Kidney tubule cell (primary cell): ENCODE measurements at places on chromosomes 1 and 21.

- DNase-seq: peak; percentile 25
These were observed 4.7 kb upstream of the RSPH1 start for GRCh38 chr21:42500736-42501135.

DNA sequence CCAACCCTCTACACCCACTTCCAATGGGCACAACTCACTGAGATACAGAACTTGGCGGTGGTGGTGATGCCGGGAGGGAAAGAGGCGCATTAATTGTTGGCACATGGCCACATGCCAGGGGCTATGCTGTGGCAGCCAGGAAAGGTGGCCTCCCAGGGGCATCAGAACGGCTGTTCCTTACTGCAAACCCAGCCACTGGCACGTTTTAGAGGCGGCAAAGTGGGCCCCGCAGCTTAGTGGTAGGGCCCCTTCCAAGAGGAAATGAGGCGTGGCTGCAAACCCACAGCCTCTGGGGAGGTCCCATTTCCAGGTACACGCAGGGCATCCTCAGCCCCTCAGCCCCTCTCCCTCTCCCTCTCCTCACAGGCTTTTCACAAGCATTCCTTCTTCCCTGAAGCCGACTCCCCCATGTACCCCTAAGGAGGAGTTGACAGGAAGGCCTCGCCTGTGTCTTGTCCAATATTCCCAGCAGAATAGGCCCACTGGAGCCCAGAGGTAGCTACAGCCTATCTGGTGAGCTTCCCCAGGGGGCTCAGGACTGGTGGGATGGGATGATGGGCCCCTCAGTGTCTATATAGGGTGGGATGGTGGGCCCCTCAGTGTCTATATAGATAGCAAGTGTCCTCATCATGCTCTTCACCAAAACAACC lies 166.2 kb downstream of the CLIC6 start:
- no peak for DNase-seq

DNA sequence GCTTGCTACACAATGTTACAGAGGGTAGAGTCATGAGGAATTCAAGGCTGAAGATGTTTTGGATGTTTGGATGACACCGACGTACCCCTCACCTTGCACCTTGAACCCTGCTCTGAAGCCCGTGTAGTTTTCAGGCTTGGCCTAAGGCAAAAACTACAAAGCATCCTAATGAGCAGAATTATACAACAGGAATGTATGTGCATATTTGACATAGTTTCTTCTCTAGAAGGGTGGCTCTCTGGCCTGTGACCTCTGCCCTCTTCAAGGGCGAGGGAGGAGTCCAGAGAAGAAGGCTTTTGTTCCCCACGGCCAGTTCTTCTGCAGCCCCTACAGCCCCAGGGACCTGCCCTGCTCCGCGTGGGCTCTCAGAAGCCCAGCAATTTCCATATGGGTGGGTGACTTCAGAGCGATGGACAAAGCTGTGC lies 43.3 kb downstream of the L1TD1 start:
- DNase-seq: no peak

DNA sequence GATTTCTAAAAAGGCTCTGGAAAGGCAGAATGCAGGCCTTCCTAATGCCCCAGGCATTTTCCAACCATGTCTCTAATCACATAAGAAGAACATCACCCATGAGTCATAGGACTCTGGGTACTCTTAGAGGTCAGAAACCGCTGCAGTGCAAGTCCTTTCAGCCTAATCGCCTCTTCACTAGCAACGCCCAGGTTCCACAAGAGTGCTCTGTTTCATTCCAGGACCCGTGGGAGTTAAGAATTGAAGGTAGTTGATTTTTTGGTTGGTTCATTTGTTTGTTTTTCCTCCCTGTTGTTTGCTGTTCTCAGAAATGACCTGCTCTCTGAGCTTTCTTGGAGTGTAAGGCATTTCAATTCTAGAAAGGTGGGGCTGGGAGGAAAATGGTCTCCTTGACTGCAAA lies 123.2 kb downstream of the NR5A2 start:
- DNase-seq: peak; percentile 85

- DNase-seq: peak; percentile 50
These were observed 51.7 kb downstream of the BACE2 start for GRCh38 chr21:41219498-41220207.

- DNase-seq: peak; percentile 91
These were observed 2.7 kb downstream of the DIO1 start for GRCh38 chr1:53896635-53897229.

DNA sequence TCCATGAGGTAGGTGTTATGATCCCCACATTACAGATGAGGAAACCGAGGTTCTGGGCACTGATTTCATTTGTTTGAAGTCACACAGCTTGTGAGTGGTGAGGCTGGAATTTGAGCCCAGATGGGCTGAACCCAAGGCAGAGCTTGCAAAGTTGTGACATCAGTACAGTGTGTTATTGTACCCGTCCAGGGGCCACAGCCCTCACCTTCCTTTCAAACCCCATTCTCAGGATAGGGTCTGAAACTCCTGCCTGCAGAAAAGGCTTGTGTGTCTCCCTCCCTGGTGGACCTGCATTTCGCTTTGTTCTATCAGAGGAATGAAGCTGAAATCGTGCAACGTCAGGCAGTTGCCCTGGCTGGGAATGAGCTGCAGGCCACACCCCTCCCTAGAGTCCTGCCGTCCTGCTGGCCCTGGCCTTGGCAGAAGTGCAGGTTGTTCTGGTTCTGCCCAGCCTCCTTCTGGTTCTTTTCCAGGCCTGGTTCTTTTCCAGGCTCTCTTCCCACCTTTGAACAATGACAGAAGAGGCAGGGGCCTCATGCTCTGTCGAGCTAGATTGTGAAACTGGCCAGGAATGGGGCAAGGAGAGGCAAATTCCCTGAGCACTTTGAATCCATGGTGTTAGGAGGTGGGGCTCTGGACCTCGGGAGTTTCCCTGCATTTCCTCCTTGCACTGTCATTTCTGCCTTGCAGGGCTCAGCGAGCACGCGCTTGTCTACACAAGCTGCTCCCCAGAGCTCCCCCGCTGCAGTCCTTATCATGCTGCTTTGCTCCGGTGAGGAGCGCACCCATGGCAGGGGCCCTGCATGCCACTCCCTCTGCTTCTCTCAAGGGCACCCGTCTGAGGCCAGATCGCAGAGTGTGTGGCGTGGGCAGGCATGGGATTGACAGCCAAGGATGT lies 8.2 kb upstream of the MYOM3 start:
- peak; percentile 86 for DNase-seq

DNA sequence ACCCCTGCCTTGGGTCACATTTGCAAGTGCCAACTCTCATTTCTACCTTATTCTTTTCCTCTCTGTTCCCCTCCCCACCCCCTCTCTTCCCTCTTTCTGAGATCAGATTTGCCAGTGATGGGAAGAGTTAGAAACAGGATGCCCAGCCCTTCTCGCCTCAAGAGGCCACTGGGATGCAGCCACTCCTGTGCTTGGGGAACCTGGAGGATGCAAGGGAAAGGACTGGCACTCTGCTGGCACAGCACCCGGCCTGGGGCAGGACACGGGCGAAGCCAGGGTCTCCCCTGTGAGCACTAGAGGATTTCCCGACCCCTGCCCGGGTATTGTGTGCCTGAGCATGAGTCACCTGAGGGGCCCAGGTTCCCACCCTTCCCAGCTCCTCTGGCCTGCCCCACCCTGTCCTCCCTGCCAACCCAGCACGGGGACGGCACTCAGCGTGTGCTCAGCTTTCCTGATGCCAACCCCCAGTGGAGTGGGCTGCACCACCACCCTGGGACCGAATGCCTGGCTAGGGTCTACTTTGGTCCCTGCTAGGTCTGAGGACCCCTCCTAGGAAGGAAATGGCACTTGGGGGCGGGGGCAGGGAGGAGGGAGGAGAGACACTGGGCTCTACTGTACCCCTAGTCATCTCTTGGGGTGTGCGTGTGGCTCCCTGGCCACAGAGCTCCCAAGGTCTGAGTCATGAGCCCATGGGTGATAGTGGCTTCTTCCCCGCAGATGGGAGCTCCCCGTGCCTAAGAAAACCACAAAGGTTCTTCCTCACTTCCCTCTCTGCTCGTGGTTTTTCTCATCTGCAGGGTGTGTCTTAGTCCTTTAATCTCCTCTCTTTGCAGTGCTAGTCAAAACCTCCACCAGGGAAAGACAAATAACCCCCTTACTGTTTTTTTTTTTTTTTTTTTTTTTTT lies 12.4 kb downstream of the LMNA start:
- peak; percentile 93 for DNase-seq

DNA sequence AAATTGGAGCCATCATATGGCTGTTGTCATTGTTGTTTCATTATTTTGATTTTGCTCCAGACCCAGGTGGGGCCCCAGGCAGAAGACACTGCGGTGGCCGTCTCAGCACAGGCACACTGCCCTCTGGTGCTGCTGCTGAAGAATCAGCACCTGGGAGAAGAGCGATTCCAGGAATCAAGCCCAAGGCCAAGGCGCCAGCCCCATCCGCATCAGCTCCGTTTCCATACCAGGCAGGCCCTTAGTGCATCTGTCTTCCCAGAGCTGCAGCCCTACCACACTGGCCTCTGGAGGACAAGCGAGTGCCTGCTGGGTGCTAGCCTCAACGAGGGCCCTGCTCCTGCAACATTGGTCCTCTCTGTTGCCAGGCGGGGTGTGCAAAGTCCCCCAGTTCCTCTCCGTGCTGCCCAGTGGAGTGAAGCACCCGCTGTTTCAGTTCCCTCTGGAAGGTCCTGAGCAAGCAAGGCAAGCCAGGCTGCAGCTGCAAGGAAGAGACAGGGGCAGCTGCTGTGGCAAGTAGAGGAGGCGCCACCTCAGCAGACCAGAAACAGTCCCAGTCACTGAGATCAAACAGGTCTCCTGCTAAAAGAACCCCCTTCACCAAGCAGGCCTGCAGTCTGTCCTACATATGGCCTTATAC lies 5.2 kb downstream of the GRIK3 start:
- DNase-seq: no peak

DNA sequence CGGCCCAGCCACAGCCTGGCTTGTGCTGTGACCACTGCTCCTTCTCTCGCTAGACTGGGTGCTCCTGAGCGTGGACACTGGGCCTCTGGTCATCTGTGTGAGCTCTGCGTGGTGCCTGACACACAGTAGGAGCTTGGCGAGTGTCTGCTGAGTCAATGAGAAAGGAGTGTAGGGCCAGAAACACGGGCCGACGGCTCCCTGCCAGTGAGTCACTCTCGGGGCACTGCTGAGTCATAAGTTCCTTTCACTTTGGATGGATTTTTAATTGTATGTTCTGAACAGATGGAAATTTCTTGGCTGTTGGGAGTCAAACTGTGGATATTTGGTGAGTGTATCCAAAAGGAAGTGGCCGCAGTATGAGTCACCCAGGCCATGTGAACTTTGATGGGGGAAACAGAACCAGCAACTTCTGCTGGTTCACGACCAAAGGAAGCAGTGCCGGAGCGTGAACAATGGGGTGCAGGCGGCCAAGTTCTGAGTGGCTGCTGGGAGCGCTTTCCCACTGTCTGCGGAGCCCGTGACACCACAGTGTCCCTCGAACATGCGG lies 41.0 kb upstream of the COL18A1 start:
- peak; percentile 99 for DNase-seq
